ENCODE measurements at places on chromosomes 1 and 21. TPM values are rescaled to one million over a fixed set of nuclear protein-coding genes. Genes with fewer than 3 reads are reported as not detected.

The DSTYK gene
- 16.9 TPM for total RNA-seq

The DNALI1 gene
- 37.4 TPM for total RNA-seq

The SLFNL1 gene
- 2.4 TPM for total RNA-seq

The OR10J4 gene
- not detected for total RNA-seq

- DNase-seq, result no peak
Observed at GRCh38 chr1:31259746-31260145, 20.1 kb upstream of the NKAIN1 start.

DNA sequence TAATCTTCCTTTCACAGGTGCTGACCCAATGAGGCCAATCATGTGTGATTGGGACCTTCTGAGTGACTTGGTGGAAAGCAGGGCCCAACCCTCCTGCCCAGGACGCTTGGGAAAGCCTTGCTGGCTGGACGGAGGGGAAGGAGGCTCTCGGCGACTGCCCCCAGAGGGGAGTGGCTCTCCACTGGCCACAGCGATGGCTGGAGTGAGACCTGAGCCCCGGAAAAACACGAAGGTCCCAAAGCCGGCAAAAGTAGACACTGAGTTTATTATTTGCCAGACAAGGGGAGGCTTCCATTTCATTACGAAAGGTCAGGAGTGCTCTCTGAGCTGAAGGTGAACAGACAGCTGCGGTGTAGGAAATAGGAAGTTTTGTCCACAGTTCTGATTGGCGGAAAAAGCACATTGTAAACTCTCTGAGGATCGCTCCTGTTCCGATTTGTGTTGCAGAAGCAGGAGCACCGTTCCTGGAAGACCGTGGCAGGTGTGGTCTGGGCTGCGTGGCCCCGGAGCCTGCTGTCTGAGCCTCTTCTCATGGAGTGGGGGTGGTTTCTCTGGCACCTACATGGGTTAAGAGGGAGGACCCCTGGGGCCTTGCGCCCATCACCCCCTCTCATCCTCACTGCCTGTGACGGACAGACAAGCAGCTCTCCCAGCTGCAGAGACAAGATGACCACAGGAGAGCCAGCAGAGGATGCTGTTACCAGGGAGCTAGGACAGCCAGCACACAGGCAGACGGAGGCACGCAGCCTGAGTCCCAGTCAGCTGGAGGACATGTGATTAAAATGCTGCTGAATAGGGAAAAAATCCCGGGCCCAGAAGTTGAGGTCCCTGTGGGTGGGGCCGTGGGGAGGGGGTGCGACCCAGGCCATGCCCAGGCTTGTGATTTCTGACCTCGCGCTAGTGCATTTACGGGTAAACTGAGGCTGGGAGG is 41.5 kb downstream of the KRTAP10-1 start:
- DNase-seq, result no peak

DNA sequence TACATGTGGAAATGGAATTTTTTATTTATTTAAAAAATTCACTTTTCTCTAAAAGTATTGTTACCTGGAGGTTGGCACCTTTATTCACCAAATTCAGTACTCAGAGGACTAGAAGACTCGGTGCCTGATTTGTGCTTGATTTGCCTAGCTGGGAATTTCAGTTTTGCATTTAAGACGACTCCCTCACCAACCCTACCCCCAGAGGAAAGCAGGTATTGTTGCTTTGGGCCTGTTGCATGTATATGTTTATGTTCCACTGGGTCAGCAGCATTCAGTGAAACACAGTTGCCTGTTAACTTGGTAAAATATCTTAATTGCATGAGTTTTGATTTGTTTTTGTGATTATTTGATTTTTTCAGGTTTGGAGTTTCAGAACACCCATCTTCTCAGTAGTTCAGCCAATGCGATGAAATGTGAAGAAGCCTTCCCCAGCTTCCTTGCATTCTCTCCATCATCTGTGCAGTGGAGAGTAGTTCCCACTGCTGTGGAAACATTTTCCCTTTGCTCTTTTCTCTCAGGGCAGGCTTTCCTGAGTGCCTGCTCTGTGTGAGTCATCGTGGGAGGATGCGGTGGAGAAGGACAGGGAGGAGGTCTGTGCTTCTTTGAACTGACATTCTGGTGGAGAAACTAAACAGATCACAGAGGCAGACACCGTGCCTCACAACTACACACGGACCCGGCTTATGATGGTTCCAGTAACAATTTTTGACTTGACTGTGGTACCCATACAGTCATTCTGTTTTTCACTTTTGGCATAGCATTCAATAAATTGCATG is 6.4 kb downstream of the ADARB1 start:
- DNase-seq, result no peak

DNA sequence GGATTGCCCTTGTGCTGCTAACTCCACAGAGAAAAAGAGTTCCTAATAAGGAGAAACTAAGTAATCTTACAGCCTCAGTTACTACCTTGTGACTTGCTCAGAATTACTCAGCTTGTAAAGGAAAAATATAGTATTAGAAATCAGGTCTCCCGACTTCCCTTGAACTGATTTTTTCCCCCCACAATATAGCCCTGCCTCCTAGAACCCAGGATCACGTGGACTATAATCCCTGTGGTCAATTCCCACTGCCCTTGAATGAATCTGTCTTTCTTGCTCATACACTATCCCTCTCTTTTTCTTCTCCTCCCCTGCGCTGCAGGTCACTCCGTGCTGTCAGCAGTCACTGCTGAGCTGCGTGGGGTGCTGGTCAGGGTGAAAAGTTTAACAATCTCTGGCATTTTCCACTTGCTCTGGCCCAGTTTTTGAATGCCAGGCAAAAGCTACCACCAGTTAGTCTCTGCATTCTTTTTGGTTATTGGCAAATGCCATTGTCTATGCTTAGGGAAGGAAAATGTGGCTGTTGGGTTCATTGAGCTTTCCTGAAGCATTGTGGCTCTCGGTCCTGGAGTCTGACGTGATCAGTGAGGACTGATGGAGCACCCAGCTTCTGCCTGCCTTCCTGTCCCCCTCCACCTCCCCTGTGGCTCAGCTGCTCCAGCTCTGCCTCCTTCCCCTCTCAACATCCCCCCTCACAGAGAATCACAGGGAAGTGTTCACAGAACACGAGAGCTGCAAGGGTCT is 1.9 kb upstream of the MYOC start:
- DNase-seq, result no peak

- peak; percentile 63 for DNase-seq
Observed at GRCh38 chr1:231040019-231040799, at the start of gene FAM89A. TSS of gene FAM89A (minus strand) at chr1:231040254. CDS start at chr1:231040211, 43 bp downstream.

GRCh38 chr1:238517711-238518110 is 627.0 kb upstream of the ZP4 start:
- no peak for DNase-seq

GRCh38 chr21:44528634-44528995 is 11.4 kb downstream of the KRTAP10-1 start:
- DNase-seq, result no peak

DNA sequence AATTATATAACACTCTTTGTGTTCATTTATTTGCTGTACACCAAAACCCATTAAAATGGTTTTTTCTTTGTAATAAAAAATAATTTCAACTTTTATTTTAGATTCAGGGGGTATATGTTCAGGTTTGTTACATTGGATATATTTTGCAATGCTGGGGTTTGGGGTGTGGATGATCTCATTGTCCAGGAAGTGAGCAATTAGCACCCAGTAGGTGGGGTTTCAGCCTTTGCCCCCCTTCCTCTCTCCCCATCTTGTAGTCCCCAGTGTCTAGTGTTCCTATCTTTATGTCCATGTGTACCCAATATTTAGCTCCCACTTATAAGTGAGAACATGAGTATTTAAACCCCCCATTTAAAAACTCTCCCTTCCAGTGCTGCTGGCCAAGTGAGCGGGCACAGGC is 184.6 kb downstream of the RHOU start:
- no peak for DNase-seq

DNA sequence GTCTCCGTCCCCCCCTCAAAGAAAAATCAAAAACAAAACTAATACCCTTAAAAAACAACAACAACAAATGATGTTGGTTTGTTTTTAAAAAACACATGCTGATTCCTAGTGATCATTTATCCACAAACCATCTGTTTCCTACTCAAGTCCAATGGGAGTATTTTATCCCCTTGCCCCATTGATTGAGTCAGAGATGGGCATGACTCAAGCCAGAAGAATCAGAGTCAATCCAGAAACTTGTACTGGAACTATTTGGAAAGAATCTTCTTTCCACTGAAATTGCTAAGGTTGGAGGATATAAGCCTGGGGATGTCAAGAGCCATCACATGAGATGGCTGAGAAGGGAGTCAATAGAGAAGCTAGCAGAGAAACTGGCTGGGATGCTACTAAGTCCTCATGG is 176.4 kb downstream of the MIS18A start:
- no peak for DNase-seq

GRCh38 chr1:27372022-27372807 is 2.4 kb downstream of the FCN3 start:
- no peak for DNase-seq

DNA sequence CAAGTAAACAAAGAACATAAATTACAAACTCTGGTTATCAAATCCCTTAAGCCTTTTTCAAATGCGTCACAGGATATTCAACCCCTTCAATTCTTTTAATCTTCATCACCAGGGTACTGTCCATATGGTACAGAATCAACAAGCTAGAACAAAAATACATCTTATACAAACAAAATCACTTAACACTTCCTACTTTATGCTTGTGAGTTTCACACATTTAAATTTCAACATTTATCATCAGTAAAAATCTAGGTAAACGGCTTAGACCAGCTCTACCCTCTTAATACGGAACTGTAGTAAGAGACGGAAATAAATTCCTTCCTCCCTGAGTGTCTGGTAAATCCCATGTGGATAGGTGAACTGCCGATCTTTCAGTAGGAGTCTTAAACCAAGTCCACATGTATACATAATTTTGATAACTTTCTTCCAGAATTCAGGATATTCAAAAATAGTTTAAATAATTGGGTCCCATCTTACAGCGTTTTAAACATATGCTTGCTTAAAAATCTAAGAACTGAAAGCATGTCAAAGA is 1.0 kb downstream of the CCDC181 start:
- DNase-seq, result no peak

GRCh38 chr1:79325705-79326104 is 319.2 kb upstream of the ADGRL4 start:
- no peak for DNase-seq

DNA sequence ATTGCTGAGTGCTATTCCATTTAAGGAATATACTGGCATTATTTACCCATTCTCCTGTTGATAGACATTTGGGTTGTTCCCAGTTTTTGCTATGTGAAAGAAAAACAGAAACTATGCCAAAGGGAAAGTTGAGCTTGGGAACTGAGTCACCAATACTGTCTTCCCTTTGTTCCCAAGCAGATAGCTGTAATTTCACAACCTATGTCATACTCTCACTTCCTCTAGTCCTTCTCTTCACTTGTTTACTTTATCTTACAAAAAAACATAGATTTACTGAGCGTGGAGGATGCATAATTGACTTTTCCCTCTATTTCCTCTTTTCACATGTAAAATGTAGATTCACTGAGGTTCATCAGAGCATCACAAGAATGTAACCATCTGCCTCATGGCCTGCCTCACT is 32.4 kb upstream of the PGBD5 start:
- DNase-seq, result no peak

- DNase-seq, result peak; percentile 36
Observed at GRCh38 chr1:39632682-39633417, 6.6 kb downstream of the HEYL start.

DNA sequence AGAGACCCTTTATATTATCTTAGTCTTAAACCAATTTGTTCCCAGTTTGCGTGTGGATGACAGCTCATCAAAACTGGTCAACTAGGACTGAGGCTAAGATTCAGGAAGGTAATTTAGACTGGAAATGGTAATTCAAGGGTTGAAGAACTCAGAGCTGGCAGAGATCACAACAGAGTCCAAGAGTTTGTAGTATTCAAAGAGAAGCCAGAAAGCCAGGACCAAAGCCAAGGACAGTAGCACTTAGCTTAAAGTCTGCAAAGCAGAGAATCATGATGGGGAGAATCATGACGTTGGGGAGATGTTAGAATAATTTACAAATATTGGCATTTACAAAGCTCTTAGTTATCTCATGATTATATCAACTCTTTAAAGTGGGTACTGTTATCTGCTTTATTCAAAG is 32.6 kb downstream of the RNF11 start:
- no peak for DNase-seq

DNA sequence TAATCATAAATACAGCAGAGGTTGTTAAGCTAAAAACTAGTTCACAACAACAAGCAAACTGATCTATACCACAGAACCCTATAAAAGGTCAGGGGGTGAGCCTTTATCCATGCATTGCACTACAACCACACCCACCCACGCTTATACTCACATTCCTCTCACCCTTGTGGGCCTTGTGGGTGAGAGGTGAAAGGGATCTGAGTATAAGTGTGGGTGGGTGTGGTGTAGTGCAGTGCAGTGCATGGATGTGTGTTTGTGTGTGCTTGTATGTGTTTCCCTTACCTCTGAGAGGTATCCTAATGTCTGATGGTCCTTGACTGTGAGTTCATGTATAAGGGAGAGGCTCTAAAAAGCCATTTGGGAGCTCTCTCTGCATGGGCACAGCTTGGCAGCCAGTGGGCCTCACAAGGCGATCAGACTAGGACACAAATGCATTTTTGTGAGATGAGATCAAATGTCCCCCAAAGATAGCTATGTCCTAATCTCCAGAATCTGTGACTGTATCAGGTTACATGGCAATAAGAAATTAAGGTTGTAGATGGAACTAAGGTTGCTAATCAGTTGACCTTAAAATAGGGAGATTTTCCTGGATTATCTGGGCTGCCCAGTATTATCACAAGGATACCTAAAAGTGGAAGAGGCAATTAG is 95.5 kb upstream of the DPT start:
- no peak for DNase-seq

GRCh38 chr1:191101960-191102359 is 624.3 kb upstream of the BRINP3 start:
- no peak for DNase-seq

- no peak for DNase-seq
Observed at GRCh38 chr1:6447016-6447817, 18.8 kb downstream of the TNFRSF25 start.

- no peak for DNase-seq
Observed at GRCh38 chr1:89975540-89976125, 19.3 kb upstream of the ZNF326 start.

DNA sequence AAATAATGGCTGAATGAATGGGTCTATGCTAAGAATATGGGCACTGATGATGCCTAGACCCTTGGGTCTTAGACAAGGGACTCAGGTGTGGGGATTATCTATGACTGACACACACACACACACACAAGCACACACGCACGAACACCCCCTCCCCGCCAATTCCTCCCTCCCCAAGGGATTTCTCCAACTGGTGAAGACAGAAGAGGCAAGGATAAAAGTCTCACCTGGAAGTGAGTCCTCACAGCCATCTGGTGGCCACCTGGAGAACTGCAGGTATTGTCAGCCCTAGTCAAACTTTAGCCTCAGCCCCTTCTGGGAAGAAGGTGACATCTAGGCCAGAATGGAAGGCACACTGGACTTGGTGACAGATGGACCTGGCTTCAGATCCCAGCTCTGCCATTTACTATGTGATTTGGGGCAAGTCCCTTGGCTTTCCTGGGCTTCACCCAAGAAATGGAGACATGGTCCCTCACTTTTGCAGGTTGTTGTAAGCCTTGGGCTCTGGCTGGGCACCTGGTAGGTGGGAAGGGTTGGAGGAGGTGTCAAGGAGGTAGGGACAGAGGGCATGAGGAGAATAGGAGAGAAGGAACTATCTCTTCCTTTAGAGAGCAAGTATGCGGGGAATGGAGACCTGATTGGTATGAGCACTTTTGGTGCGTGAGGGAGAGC is 4.0 kb upstream of the GPR3 start:
- DNase-seq, result peak; percentile 75

- no peak for DNase-seq
Observed at GRCh38 chr1:200558866-200559459, 61.6 kb downstream of the KIF14 start.

All from prostate gland (tissue), 2 donors.